ENCODE measurements at places on chromosomes 12 and 14.

DNA sequence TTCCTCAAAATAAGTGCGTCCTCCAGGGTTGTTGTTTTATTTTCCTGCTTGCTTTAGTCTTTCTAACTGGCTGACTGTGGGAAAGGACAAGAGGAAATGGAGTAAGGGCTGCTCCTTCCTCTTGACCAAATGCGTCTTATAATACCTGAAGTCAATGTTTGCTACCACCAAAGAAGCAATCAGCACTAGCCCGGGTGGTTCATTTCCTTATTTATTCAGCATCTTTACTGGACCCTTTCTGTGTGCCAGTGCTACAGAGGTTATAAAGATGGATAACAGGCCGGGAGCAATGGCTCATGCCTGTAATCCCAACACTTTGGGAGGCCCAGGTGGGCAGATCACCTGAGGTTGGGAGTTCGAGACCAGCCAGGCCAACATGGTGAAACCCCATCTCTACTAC lies 15.1 kb upstream of the RPS6KA5 start:
- DNase-seq = no peak

GRCh38 chr14:99034711-99035171 lies 237.3 kb downstream of the BCL11B start:
- DNase-seq = no peak

- DNase-seq = no peak
Observed at GRCh38 chr12:45269412-45269751, 53.5 kb downstream of the ANO6 start.

DNA sequence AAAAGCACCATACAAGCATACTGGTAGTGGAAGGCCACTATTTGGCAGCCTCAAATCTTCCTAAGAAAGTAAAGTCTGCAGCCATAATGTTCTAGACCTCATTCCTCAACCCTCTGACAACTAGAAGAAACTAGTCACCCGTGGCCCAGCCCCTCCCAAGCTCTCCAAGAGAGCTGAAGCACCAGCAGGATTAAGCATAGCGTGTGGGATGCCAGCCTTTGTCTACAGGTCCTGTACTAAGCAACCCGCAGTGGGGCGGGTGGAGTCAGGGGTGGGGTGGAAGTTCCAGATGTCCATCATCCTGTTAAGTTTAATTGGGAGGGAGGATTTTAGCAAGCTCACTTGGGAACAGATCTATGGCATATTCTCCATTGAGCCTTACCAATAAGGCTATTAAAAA lies 14.2 kb downstream of the SLC11A2 start:
- DNase-seq = no peak

DNA sequence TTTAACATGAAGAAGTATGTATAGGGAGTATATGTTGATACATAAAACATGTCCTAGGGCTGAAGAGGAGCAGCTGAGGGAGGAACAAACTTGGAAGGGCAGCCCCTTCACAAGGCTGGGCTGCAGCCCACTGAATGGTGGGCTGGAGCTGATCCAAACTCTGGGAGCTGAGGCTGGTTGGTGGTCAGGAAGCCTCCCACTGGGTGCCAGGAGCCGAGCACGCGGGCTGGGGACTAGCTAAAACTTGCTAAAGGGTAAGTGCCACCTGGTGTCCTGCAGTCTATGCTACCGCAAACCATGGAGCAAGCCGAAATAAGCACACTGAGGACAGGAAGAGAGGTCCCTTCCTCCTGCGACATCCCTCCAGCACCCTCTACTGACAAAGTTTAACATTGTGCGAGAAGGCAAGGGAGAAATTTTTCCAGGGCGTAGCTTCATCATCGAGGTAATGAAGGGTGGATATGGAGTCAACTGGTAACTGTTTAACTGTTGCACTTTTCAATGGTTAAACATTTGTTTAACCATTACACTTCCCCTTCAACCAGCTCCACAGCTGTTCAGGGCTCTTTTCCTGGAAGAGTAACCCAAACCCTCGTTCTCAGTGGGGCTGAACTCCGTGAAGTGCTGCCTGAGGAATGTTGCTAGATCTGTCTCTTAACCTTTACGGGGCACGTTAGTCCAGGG lies 42.2 kb downstream of the EGLN3 start:
- DNase-seq = no peak

GRCh38 chr14:59229653-59230406 lies 41.4 kb downstream of the DAAM1 start:
- no peak for DNase-seq

GRCh38 chr14:77918448-77918847 lies 118.5 kb downstream of the ADCK1 start:
- no peak for DNase-seq

- DNase-seq = no peak
Observed at GRCh38 chr14:103290961-103291360, 43.1 kb upstream of the EIF5 start.

GRCh38 chr14:69281450-69282169 lies 21.7 kb downstream of the GALNT16 start:
- DNase-seq = no peak

- peak; percentile 87 for DNase-seq
Observed at GRCh38 chr12:88580051-88580871, at the start of gene KITLG. TSS of gene KITLG (minus strand) at chr12:88580471. CDS start at chr12:88580278, 193 bp downstream.

DNA sequence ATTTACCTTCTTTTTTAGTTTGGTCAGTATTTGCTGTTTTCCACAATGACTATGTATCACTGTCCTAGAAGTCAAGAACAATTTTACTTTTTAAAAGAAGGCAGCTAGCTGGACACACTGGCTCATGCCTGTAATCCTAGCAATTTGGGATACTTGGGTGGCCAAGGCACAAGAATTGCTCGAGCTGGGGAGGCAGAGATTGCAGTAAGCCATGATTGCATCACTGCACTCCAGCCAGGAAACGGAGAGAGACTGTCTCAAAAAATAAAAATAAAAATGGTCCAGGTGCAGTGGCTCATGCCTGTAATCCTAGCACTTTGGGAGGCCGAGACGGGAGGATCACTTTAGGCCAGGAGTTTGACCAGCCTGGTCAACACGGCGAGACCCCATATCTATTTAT lies 28.3 kb downstream of the MDM1 start:
- no peak for DNase-seq

DNA sequence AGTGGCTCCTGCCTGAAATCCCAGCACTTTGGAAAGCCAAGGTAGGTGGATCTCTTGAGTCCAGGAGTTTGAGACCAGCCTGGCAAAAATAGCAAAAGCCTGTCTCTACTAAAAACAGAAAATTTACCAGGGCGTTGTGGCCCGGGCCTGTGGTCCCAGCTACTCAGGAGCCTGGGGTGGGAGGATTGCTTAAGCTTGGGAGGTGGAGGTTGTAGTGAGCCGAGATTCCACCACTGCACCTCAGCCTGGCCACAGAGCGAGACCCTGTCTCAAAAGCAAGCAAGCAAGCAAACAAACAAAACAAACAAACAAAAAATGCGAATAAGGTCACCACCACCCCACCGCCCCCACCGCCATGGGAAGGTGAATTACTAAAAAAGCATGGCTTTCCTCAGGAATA lies 238.7 kb downstream of the ATXN7L3B start:
- no peak for DNase-seq

DNA sequence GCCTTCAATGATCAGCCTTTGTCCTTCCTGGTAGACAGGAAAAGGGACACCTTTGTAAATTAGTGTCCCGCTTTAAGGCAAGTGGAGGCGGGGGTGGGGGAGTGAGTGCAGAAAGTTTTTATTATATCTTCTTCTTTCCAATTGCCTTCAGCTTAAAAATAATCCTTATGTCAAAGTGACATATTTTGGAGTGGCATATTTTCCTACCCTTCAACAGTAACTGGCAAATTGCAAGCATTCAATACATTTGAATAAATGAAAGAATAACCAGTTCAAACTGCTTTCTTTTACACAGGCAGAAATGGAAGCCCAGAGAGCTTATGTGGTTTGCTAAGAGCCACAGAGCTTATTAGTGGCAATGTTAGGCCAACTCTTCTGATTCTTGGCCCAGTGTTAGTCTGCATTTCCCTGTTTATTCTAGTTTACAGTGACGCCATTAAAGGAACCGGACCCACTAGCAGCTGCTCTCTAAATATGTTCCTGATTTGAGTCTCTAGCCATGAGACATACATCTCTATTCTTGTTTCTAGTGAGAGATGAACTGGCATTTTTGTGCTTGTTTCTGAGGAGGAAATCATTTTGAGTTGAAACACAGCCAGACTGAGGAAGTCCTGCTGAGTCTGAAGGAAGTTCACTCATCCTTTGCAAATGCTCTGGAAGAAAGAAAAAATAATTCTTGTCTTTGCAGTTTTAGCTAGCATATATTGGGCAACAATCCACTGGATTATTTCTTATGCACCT lies 468.7 kb downstream of the NOVA1 start:
- DNase-seq = peak; percentile 20

- no peak for DNase-seq
Observed at GRCh38 chr14:52380294-52380693, 66.2 kb downstream of the PTGER2 start.

- no peak for DNase-seq
Observed at GRCh38 chr12:67760586-67761275, 112.2 kb downstream of the DYRK2 start.

DNA sequence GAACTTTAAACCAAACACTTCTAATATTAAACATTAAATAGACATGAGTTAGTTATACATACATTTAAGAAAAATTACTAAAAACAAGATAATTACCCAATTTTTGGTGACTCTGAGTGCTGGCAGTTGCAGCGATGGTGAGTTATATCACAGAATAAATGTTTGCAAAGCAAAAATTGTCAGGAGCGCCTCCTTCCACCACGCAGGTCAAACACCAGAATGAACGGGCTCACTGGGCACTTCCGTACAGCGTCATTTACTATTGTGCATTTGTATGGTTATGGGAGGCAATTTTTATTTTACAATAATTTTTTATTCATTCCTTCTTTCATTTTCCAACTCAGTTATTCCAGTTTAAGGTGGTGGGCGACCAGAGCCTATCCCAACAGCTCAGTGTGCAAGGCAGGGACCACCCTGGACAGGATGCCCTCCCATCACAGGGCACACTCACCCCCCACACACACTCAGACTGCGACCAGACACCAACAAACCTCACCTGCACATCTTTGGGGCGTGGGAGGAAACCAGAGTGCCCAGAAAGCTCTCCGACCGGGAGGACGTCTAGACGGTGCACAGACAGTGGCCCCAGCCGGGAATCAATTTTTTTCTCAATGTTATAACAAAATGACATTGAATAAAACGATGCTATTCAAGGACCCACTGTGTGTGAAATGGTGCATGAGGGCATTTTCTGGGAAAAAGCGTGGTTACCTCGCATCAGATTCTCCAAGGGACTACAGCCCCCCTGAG lies 67.2 kb downstream of the TESC start:
- no peak for DNase-seq

DNA sequence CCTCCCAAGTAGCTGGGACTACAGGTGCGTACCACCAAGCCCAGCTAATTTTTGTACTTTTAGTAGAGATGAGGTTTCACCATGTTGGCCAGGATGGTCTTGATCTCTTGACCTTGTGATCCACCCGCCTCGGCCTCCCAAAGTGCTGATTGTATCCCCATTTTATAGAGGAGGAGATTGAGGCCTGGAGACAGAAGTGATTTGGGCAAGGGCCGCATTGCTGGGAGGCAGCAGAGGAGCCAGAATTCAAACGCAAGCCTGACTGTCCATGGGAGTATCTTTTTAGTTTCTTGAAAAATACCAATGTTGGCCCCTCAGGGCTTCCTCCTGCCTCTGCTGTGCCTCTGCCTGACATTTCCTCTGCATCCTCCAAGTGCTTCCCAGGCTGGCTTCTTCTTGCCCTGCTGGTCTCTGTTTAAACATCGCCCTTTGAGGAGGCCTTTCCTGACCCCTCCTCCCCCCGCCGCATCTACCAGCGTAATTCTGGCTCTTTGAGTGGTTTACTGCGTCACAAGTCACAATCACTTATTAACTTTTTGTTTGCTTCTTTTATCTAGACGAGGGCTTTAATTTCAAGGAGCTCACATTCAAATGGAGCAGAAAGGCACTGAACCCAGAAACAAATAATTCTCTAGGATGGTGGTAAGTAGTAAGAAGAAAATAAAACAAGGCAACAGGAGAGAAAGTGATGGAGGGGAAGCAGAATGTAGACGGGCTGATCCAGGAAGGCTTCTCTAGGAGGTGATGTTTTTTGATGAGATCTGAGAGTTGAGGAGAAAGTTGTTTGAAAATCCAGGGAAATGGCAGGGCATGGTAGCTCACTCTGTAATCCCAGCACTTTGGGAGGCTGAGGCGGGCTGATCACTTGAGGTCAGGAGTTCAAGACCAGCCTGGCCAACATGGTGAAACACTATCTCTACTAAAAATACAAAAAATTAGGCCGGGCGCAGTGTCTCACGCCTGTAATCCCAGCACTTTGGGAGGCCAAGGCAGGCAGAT lies 91.0 kb upstream of the MED13L start:
- DNase-seq = no peak

GRCh38 chr12:101919447-101919846 lies 42.1 kb downstream of the DRAM1 start:
- DNase-seq = no peak

DNA sequence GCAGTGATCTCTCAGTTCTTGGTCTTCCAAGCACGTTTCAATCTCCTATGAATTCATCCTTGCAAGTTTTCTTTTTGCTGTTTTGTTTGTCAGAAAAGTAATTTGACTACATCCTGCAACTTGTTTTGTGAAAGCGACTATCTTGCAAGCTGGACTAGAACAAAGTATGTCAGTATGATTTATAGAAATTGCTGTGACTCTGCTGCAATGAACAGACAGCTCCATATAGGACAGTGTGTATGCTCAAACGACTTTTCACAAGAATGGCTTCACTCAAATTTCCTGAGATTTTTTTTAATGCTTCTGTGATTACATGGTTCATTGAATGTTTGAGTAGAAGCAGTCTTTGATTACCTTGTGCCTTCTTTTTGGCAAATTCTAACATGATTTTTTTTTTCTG lies 123.5 kb upstream of the TRHDE start:
- no peak for DNase-seq

DNA sequence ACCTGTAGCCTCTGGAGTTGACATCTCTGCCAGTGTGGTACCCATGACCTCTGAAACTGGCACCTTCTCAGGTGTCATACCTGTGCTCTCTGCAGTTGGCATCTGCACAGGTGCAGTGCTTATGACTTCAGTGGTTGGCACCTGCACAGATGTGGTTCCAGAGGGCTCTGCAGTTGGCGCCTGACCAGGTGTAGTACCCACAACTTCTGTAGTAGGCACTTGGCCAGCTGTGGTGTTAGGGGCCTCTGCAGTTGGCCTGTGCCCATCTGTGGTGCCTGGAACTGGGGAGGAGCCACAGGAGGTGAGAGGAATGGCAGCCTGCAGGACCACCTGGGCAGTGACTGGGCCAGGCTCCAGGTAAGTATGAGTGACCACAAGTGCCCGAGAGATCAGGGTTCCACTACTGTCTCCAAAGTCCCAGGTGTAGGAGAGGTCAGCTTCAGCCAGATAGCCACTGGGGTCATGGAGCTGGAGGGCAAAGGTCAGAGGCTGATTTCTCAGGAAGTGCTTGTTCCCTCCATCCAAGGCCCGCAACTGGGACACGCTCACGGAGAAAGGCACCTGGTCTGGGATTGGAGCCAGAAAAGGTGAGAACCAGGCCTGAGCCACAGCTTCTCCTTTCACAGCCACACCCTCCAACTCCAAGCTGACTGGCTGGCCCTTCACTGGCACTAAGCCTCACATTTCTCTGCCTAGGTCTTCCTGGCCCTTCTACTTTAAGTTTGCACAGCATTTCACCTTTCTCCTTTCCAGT lies 8.6 kb downstream of the PMEL start:
- DNase-seq = no peak

Data from left hindlimb (tissue), 1 donor.